ENCODE measurements at places on chromosomes 5 and 9.

DNA sequence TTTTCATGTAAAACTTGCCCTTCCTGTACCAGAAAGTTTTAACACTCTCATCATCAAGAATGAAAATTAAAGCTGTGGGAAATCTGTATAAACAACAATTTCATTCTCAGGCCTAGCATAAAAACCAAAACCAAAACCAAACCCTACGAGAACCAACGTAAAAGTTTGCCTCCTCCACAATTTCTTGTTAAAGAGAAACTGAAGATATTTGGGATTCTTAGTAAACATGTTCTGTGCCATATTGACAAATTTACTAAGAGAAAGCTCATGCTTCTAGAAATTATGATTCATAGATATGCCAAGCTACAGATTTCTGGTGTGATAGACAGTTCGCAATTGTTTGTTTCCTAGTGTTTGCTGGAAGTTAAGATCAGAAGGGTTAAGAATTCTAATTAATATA, 801.0 kb upstream of the NUDT12 start:
- no peak for DNase-seq

DNA sequence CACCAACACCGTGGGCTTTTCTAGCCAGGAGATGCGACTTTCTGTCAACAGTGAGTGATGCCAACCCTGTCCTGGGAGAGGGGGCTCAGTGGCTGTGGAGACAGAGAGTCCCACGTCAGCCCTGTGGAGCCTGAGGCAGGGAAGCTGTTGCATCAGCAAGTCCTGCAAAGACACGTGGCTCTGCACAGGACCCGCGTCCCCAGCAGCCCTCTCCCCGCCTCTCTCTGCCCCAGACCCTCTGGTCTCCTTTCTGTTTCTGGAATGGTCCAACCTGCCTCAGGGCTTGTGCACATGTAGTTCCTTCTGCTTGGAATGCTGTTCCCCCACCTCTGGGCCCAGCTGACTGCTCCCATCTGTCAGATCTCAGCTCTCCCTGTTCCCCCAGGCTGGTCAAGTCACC, 60.4 kb downstream of the HMCN2 start:
- no peak for DNase-seq

DNA sequence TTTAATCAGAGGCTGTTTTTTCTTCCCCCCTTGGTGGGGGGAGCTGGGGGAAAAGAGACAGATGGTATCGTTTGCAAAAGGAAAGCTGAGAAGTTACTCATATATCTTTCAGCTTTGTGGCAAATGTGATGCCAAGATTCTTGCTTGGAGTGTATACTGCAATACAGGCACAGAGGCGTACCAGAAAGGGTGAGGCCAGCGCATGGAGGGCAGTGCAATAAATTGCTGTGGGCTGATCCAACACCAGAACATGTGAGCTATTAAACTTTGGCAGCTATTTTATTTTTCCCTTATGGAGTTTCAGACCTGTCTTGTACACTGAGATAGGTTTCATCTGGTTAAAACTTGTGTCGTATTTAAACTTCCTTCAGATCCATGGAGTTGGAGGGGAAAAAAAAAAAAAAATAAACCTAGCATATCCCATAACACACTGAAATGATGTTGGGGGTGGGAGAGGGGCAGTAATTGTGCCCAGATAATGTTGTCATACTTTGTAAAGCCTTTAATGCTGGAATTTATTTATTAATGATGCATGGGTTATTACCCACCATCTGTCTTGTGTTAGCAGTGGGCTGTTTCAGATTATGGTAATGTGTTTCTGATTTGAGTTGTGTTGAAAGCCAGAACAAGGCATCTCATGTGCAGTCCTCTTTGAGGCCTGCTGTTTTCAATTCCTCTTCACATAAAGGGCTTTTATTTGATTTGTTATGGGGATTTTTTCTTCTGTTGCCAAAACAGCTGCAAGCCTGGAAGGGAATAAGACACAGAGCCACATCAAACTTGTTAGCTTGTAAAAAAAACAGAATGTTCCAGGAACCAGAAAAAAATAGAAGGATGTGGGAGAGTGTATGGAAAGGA, 891.3 kb downstream of the TLE1 start:
- no peak for DNase-seq

GRCh38 chr9:129653823-129654553, 11.5 kb upstream of the PRRX2 start:
- DNase-seq, result no peak

GRCh38 chr5:179621551-179622214, 1.8 kb downstream of the HNRNPH1 start:
- DNase-seq, result peak; percentile 10

DNA sequence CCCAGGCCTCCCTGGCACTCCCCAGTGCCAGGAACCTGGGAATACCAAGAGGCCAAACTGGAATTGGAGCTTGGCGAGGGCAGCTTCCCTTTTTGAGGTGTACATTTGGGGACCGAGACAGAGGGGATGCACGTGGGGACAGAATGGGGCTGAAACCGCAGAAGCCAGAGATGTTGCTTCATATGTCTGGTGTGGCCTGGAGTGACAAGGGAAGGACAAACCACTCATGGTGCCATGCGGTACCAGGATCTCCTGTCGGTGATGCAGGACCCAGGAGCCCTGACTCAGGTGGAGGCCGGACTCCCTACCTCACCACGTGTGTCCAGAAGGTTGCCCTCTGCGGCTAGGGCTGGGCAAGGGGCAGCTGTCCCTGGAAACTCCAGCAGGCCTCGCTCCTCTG, 4.0 kb upstream of the CSF2 start:
- no peak for DNase-seq

DNA sequence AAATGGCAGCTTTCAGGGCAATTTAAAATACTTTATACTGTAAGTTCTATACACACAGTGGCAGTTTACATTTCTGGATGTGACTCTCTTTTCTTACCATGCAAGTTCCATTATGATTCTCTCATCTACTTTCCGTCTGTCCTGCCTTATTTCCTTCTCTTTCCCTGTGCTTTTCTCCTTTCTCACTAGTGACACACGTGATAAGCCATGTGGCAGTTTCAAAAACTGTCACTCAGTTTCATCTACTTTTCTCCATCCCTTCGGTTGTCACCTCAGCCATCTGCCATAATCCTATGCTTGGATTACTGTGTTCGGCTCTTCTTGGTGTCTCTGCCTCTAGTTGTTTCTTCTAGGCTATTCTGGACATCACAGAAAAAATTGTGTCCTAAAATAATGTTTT, 46.8 kb upstream of the ATG10 start:
- DNase-seq, result no peak

DNA sequence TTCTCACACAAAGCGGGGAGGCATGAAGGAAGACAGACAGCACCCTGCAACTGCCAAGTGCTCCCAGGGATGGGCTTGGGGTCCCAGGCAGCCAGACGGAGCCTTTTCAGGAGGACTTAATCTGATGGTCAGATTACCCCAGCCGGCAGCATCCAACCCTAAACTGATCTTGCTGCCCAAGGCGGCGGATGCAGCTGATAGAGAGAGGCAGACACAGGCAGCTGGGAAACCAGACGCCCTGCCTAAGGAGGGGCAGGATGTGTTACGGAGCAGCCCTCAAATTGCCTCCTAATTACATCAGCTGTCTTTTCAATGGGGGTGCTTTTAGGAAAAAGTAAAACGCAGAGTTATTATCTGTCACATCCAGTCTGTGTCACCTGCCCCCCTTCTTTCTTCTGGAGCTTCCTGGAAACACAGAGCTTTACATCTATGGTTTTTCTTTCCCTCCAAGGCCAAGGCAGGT, 190.9 kb upstream of the PANK3 start:
- no peak for DNase-seq

DNA sequence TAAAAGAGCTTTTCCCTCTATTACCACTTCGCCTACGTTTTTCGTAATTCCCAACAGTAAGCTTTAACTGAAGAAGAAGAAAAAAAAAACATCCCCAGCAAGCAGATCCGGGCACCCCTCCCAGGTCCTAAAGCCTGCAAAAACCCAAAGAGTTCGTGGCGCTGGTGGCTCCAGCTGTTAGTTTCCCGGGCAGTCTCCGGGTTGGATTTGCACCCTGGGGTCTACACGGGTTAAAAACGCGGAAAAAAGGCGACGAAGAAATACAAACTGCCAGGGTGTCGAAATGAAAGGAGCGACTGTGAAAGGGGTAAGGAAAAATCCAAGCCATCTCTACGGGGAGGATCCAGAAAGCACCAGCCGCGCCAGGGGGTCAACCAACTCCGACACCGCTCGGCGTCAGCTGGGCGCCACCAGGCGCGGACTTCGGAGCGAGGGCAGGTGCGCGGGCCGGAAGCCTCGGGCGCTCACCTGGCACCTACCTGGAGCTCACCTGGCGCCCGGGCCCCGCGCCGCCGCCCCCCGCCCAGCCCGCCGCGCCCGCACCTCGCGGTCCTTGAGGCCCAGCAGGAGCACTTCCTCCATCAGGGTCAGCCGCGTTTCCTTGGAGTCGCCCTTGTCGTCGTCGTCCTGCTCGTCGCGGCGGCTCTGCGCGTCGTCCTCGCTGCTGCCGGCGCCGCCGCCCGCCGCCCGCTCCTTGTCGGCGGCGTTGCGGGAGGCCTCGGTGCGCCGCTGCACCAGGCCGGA, 680 bp downstream of the GOLPH3 start:
- DNase-seq, result peak; percentile 51

DNA sequence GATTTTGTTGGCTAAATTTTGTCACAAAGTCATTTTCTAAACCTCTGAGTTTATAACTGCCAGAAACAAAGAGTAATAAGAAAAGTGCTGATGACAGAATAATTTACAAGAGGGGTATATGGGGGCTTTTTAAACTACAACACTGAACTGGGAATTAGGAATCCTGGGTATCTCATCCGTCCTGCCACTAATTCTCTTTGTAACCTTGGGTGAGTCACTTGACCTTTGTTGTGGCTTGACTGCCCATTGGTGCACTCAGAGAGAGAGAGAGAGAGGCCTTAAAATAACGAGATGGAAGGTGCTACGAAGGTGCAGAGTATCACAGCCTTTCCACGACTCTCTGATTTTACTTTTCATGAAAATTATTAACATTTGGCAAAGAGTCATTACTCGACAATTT, 130.3 kb upstream of the CNTLN start:
- no peak for DNase-seq

GRCh38 chr9:3962496-3962895, 337.4 kb downstream of the GLIS3 start:
- DNase-seq, result no peak

DNA sequence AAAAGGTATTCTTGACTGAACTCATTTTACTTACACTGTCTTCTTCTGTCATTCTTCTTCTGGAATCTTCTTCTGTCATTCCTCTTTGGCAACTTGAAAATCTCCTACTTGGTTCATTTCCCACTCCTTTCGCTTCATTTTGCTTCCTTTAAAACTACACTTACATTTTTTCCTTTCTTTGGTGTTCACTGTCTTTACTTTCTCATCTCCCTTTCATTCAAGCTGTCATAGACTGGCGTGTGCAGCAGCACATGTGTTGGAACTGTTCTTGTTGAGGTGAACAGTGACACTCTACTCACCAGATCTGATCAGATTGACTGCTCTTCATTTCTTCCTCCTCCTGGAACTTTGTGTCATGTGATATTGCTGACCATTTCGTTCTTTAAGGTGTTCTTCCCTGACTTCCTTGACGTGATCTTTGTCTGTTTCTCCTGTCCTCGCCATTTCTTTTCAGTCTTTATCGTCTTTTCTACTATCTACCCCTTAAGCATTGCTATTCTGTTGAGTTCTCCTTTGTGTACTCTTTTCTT, 6.4 kb downstream of the DNAJC25 start:
- DNase-seq, result no peak

DNA sequence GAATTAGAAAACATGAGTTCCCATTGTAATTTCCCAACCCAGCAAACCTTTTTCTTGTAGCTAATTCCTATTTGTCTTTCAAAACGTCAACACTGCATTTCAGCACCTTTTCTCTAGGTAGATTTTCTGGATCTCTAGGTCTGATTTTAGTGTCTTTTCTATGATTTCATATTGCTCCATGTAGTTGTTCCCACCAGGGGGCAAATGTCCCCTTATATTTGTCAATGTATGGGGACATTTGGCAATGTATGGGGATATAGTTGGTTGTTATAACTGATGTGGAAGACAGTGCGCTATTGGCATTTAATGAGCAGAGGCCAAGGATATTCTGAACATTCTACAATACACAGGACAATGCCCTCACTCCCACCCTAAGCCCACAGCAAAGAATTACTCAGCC, 273.9 kb upstream of the ADRA1B start:
- DNase-seq, result no peak

- no peak for DNase-seq
Measured at GRCh38 chr5:61100437-61100836, 61.8 kb downstream of the SMIM15 start.

- DNase-seq, result no peak
Measured at GRCh38 chr5:89827359-89827758, 582.2 kb downstream of the CETN3 start.

- no peak for DNase-seq
Measured at GRCh38 chr5:178602752-178603151, 12.6 kb upstream of the COL23A1 start.

- DNase-seq, result no peak
Measured at GRCh38 chr9:129331772-129332500, 153.9 kb upstream of the IER5L start.

DNA sequence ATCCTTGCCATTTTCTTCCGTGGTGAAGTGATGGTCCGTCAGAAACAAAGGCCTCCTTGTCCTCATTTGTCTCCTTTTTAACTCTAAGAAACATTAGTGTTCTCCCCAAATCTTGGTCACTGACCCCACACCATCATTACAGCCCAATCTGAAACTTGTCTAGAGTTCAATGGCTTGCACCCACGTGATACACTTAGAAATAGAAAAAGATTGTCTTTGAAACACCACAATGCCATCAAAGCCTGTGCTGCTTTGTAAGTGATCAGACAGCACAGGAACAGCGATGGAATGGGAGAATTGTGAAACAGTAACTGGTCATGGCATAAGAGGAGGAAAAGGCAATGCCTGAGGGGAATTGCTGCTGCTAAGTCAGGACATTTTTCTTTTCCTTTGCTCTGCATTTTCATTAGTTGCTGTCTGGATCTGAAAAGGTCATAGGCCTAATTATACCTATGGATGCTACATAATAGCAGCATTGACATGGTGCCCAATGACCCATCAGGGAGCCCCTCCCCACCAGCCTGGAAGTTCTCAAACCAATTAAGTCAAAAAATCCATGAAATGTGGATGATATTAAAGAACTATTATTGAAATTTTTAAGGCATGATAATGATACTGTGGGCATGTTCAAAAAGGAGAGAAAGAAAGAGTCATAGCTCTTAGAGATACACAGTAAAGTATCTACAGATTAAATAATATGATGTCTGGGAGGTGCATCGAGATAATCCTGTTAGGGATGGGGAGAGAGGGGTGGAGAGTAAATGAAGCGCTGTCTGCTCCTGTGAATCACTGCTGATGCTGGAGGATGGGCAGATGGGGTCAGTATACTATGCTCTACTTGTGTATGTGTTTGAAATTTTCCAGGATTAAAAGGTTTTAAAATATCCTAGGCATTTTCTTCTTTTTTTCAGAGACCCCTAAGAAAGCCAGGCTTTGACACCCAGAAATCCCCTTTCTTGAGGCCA, 83.6 kb downstream of the ENC1 start:
- DNase-seq, result no peak

GRCh38 chr5:75639535-75640311, 28.5 kb downstream of the ANKDD1B start:
- no peak for DNase-seq
